Left colon (tissue), 2 donors: ENCODE measurements at places on chromosomes 4 and X.

- DNase-seq = no peak
Observed at GRCh38 chr4:82519776-82520175, 42.0 kb downstream of the TMEM150C start.

DNA sequence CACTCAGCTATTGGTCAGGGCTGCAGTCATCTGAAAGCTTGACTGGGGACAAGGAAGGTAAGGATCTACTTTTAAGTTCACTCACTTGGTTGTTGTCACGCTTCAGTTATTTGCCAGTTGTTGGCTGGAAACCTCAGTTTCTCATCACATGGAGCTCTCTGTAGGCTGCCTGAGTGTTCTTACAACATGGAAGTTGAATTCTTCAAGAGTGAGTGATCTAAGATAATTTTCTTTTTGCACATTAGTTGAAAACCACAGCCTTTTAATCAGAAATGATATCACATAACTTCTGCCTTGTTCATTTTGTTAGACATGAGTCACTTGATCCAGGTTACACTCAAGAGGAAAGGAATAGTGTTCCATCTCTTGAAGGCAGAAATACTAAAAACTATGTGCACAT, 552.7 kb downstream of the RAPGEF2 start:
- DNase-seq = no peak

DNA sequence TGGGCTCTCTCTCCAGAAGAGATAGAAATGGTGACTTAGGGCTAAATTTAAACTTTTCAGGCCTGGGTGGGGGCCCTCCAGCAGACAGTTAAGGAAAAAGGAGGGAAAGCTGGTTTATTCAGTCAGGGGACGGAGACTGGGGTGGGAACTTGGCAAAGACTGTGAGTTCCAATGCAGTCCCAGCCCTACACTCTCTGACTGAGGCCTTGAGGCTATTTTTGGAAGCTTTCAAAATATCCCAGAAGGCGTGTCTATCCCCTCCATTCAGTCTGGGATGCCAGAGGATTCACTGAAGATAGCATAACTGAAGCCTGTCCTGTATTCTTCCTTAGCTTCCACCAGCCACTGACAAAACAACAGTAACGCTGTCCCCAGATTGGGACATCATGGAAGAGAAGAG, 32.1 kb upstream of the MSN start:
- DNase-seq = no peak

GRCh38 chr4:4268776-4269175, 20.8 kb upstream of the TMEM128 start:
- DNase-seq = no peak

GRCh38 chr4:57122959-57123358, 12.8 kb upstream of the IGFBP7 start:
- DNase-seq = no peak
